CD4-positive, alpha-beta memory T cell (primary cell): ENCODE measurements at places on chromosomes 6 and 20. TPM values are rescaled to one million over a fixed set of nuclear protein-coding genes. Genes with fewer than 3 reads are reported as not detected.

Gene SCUBE3
- total RNA-seq: not detected

Gene PRDM1
- total RNA-seq: 33.4 TPM

GRCh38 chr20:36951979-36952738 lies 651 bp upstream of the SAMHD1 start:
- peak overlapping the region; percentile 87 for H3K27ac ChIP-seq
- no peak for DNase-seq
- peak overlapping the region; percentile 90 for H3K4me3 ChIP-seq
- peaks cover 42% of the 10 kb centered on the region for H3K4me1 ChIP-seq

DNA sequence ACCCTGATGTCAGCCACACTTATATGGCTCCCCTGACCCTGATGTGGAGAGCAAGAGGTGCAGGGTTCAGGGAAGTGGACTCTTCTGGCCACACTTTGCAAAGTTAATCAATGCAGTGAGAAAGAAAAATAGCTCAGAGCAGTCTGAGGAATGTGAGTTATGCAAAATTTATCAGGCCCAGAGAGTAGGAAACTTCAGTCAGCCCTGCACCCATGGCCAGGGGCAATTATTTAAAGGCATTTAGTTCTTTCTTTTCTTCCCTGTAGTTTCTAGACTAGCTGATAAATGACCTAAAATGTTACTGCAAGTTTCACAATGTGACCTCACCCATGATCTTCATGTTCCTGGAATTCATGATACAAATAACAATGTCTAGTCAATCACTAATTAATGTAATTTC lies 143.7 kb upstream of the GGTLC1 start:
- no peaks in the 10 kb centered on the region for H3K36me3 ChIP-seq
- no peaks in the 10 kb centered on the region for H3K27me3 ChIP-seq
- no peak overlapping the region for H3K4me3 ChIP-seq
- no peaks in the 10 kb centered on the region for H3K4me1 ChIP-seq
- H3K27ac ChIP-seq: no peak overlapping the region
- DNase-seq: no peak

- H3K4me3 ChIP-seq: no peak overlapping the region
- H3K36me3 ChIP-seq: no peaks in the 10 kb centered on the region
- H3K27ac ChIP-seq: no peak overlapping the region
- no peak for DNase-seq
These were observed 17.5 kb upstream of the HINT3 start for GRCh38 chr6:125939026-125939425.

DNA sequence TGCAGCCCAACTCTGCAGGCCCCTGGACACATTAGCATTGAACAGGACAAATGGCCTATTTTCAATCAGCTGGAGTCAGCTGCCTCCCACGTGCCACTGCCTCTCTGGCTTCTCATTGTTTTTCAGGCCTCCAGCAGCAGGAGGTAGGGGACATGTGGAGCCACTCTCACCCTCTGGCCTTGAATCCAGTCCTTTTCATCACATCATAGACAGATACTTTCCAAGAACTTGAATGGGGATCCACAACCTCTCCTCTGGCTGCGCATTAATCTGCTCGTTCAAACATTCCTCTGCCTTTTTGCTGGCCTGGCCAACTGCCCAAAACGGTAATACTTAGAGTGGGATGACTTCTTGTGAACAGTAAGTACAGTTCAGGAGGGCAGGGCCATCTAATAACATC lies 592.3 kb downstream of the PKHD1 start:
- H3K36me3 ChIP-seq: no peaks in the 10 kb centered on the region
- H3K27me3 ChIP-seq: no peaks in the 10 kb centered on the region
- H3K4me3 ChIP-seq: no peak overlapping the region
- no peaks in the 10 kb centered on the region for H3K4me1 ChIP-seq
- no peak overlapping the region for H3K27ac ChIP-seq
- DNase-seq: no peak

Gene REM1
- not detected for total RNA-seq

Gene TCF21
- not detected for total RNA-seq

- no peak overlapping the region for H3K4me3 ChIP-seq
- peaks cover 35% of the 10 kb centered on the region for H3K36me3 ChIP-seq
- peaks cover 34% of the 10 kb centered on the region for H3K4me1 ChIP-seq
- no peak overlapping the region for H3K27ac ChIP-seq
These were observed 19.8 kb upstream of the MAP1LC3A start for GRCh38 chr20:34538671-34539123.

DNA sequence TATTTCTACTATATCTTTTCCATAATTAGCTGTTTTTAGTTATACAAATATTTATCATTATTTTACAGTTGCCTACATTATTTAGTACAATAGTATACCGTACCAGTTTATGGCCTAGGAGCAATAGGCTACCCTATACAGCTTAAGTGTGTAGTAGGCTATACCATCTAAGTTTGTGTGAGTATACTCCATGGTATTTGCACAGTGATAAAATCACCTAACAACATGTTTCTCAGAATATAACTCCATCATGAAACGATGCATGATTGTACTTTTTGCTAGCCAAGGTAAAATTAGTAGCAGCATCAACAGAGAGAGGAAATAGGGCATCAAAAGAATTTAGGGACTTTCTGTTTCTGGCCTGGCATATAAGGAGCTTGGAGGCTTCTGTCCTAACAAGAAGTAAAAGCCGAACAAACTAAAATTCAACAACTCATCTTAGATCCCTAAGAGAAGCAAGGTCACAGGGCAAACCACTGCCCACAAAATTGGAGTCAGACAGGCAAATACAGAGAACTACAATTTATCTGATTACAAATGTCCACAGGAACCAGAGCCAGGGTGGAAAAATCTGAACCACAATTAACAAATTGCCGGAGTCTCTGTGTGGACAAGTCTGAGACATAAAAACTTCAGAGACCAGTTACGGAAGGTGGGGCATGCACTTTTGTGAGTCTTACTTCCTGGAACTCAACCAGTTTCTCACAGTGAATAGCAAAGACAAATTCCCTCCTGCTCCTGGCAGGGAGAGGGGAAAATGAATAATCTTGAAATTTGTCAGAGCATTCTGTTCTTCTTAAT lies 671.4 kb downstream of the RFPL4B start:
- H3K27ac ChIP-seq: no peak overlapping the region
- no peak for DNase-seq
- H3K4me1 ChIP-seq: no peaks in the 10 kb centered on the region
- H3K36me3 ChIP-seq: no peaks in the 10 kb centered on the region
- H3K27me3 ChIP-seq: no peaks in the 10 kb centered on the region

Gene SNRPB
- total RNA-seq: 96.2 TPM

GRCh38 chr20:51132279-51132678 lies 109.4 kb upstream of the KCNG1 start:
- no peak overlapping the region for H3K4me3 ChIP-seq
- H3K4me1 ChIP-seq: peaks cover 9% of the 10 kb centered on the region
- no peaks in the 10 kb centered on the region for H3K27me3 ChIP-seq
- H3K36me3 ChIP-seq: no peaks in the 10 kb centered on the region
- no peak for DNase-seq
- H3K27ac ChIP-seq: no peak overlapping the region
